ENCODE measurements at places on chromosomes 4 and X.
A peak's percentile ranks its signal among the peaks of the same experiment; 100 is the strongest.

DNA sequence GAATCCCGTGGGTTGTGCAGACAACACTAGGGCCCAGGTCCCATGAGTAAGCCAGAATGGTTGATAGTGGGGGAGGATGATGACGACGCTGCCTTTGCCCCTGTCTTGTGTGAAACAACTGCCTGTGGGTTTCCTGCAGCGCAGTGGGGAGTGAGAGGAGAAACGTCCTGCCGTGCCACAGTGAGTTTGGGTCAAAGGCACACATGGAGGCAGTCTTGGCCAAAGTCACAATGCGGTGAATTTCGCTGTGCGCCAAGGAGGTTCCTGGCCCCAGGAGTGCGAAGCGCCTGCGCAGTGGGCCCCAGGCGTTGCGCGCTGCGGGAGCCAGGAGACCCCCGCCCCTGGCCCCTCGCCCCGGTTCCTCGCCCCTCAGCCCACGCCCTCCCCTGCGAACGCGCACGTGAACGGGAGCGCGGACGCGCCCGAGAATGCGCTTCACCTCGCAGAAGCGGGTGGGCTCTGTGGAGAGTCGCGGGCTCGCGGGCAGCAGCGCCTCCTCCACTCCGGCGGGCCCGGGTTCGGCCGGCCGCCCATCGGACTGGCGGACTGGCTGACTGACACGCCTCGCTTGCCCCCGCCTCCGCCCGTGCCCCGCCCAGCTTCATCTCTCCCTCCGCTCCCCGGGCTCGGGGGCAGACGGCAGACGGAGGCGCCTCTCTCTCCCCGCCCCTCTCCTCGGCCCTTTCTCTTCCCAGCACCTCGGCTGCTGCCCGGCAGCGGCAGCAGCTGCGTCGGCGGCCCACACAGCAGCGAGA is at the start of gene NUDT10:
TSS of gene NUDT10 (plus strand) at position 635 of the 755 bp plus-strand sequence. CDS start 144 bp downstream, outside the sequence.
- DNase-seq = peak; percentile 15

- DNase-seq = no peak
Observed at GRCh38 chr4:142034101-142034500, 397.7 kb downstream of the IL15 start.

DNA sequence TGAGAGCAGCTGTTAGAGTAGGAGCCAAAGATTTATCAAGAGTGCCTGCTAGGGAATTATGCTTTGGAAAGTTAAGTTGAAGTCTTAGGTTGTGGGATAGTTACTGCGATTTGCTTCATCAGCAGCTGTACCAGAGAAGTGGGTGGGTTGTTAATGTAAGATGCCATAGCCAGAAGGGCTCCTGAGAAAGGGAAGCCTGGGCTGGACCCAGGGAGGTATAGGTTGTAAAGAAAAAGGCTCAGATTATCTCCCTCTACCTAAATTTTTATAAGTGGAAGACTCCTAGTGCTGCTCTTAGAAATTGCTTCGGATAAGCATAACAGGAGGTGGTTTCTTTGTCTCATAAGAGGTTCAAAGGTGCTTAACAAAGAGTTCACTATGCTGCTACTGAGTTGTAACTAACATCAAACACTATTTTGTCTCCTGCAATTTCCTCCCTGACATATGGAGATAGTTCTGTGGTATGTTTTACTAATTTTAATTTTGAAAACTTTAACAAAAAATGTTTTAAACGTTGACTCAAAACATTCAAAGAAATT is 356.9 kb downstream of the DTHD1 start:
- no peak for DNase-seq

- no peak for DNase-seq
Observed at GRCh38 chr4:89506866-89507491, 199.4 kb upstream of the GPRIN3 start.

DNA sequence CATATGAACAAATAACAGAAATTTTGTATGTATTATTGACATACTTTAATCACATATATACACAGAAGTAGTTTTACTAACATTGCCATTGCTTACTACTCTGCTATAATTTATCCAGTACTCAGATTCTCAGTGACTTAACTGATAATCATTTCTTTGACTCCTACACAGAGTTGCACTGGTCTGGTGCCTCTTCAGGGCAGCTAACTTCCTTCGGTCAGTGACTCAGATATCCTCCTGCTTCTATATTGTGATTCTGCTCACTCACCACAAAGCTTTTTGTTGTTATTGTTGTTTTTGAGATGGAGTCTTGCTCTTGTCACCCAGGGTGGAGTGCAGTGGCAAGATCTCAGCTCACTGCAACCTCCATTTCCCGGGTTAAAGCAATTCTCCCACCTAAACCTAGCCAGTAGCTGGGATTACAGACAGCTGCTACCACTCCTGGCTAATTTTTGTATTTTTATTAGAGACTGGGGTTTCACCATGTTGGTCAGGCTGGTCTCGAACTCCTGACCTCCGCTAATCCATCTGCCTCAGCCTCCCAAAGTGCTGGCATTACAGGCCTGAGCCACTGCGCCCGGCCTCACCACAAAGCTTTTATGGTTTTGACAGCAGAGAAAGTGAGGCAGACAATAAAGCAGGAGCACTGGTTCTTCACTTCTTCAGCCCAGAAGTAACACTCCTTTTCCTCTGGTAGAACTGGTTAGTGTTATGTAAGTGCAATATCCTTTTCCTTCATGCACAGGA is 499.3 kb downstream of the EPHA5 start:
- no peak for DNase-seq

All from C1 segment of cervical spinal cord (tissue), 14 donors.